Astrocyte of the hippocampus (primary cell): ENCODE measurements at places on chromosomes 5 and 9.

GRCh38 chr5:159972538-159973362 is 36.2 kb upstream of the TTC1 start:
- no peak for DNase-seq

- DNase-seq: no peak
Observed at GRCh38 chr9:92507005-92507404, 24.7 kb upstream of the ASPN start.

DNA sequence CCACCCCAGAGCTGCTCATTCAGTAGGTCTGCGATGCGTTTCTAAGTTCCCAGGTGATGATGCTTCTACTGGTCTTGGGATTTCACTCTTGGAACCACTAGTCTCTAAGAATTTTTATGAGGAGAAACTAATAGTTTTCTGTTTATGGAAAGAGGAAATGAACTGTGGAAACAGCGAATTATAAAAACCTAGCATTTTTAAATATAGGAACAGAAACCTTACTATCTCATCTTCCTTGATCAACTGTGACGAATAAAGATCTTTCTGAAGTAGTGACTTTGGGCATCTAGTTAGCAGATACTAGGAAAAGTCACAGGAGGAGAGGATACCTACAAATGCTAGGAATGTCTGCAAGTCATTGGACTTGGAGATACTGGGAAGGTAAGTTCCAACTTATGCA is 376.8 kb upstream of the RFX3 start:
- DNase-seq: no peak

DNA sequence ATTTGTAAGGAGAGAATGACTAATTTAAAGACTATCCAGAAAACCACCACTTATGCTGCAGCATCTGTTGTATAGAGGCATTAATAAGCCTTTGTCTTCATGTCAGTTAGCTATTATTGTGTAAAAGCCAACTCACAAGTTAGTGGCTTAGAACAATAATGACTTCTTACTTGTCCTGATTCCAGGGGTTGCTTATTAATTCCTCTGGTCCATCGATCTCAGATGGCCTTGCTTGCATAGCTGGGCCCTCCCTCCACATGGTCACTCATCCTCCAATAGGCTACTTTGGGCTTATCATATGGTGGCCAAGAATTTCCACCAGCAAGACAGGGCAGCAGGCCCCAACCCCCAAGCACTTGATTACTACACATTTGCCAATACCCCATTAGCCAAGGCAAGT is 44.5 kb upstream of the STK32A start:
- peak; percentile 49 for DNase-seq
